ENCODE measurements at places on chromosomes 5 and 9. TPM values are rescaled to one million over a fixed set of nuclear protein-coding genes. Genes with fewer than 3 reads are reported as not detected.

FOXD4L6 gene
- total RNA-seq: 0.72 TPM

CDKN2B-AS1 gene
- total RNA-seq: not detected

AHRR gene
- total RNA-seq: 4.7 TPM

SLC25A2 gene
- total RNA-seq: 1.1 TPM

MRPL36 gene
- 13.7 TPM for total RNA-seq

MYMK gene
- not detected for total RNA-seq

HACD4 gene
- 4.1 TPM for total RNA-seq

PCDHB3 gene
- total RNA-seq: 2.5 TPM

TEX48 gene
- total RNA-seq: not detected

GRCh38 chr9:3732077-3733038 is 206.6 kb upstream of the RFX3 start:
- DNase-seq: no peak

GRCh38 chr9:32334112-32334511 is 50.3 kb upstream of the ACO1 start:
- DNase-seq: no peak

- DNase-seq: no peak
These were observed 82.1 kb downstream of the GIN1 start for GRCh38 chr5:103037673-103038455.

- no peak for DNase-seq
These were observed 169.2 kb downstream of the HSPA4 start for GRCh38 chr5:133220851-133221674.

DNA sequence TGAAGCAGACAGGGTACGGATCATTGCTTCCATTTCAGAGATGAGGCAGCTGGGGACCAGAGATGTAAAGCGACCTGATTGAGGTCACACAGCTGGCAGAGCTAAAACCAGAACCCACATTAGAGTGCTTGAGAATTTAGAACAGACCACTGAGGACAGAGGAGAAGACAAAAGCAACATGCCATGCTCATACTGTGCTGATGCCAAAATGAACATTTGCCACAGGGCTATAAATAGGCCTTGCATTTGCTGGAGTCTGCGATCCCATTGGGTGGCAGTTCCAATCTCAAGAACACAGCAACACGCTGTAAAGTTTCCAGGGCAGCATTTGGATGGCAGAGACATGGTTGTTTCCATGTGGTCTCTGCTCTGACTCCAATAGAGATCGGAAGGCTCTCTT is 222.4 kb upstream of the TBC1D2 start:
- no peak for DNase-seq

- DNase-seq: no peak
These were observed 81.0 kb downstream of the NNT start for GRCh38 chr5:43683884-43684471.

DNA sequence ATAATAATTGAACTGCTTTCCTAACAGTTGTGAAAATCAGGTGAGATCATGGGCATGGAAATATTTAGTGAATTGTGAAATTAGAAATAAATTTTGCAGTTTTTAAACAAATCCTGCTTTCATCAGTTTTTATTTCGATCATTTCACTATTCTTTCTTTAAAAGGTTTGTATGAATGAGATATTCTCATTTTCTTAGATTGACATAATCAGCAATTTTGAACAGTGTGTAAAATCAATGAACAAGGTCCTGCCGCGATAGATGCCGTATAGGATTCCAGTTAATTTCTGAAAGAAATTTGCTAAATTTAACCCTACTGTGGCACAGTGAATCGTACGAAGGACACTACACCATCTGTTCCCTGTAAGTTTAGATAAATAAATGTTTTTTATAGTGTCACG is 7.5 kb downstream of the RAD23B start:
- DNase-seq: no peak

GRCh38 chr9:137985637-137986071 is 108.1 kb downstream of the CACNA1B start:
- peak; percentile 62 for DNase-seq

DNA sequence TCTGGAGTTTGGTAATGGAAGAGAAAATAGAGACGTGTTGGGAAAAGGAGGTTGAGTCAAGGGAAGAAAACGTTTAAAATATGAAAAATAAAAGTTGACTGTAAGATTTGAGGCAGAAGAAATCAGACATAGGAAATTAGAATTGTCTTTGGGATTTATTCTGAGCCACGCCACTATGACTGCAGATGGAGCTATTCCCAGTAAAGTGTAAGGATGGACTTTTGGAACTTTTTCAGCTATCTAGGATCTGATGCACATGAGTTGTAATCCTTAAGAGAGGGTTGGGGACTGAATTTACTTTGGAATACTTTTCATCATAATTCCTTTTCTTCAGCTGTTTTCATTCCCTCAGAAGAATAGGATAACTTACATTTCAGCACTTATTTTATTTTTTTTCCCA is 336.7 kb downstream of the FAM170A start:
- no peak for DNase-seq

DNA sequence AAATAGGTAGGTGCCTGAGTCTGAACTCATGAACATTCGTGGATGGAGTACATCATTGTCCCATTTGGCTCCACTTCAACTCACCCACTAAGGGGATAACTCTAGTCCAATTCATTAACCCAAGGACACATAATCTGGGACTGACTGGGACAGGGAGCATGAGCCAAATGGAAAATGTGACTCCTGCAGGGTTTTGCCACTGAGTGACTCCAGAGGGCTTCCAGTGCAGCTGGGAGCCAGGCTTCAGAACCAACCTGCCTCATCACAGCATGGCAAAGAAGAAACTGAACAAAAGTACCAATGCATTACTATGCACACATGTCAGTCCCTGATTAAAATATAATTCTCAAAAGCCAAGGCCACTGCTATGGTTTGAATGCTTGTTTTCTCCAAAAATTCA is 159.7 kb upstream of the SNX2 start:
- no peak for DNase-seq

DNA sequence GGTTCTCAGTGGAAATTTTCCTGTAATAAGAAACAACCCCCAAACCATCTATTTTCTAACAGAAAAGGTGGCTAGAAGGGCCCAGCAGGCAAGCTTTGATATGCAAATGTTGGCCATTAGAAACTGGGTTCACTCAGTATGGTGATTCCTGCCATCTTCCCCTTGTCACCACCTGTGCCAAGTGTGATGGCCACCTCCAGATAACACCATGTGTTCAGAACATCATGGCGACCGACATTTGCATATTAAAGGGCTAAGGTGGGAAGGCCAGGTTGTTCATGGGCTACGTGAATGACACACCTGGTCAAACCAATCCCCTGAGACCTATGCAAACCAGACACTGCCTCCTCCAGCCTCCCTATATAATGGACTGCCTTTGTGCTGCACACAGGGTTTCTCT is 20.4 kb downstream of the FOXE1 start:
- DNase-seq: no peak

DNA sequence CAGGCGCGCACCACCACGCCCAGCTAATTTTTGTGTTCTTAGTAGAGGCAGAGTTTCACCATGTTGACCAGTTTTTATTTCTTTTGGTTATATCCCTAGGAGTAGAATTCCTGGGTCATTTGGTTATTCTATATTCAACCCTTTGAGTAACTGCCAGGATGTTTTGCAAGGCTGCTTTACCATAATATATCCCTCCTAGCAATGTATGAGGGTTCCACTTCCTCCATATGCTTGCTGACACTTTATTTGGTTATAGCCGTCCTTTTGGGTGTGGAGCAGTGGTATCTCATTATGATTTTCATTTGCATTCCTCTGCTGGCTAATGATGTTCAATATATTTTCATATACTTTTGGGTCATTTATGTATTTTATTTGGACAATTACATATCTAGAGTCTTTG is 81.2 kb downstream of the RAB24 start:
- DNase-seq: no peak

DNA sequence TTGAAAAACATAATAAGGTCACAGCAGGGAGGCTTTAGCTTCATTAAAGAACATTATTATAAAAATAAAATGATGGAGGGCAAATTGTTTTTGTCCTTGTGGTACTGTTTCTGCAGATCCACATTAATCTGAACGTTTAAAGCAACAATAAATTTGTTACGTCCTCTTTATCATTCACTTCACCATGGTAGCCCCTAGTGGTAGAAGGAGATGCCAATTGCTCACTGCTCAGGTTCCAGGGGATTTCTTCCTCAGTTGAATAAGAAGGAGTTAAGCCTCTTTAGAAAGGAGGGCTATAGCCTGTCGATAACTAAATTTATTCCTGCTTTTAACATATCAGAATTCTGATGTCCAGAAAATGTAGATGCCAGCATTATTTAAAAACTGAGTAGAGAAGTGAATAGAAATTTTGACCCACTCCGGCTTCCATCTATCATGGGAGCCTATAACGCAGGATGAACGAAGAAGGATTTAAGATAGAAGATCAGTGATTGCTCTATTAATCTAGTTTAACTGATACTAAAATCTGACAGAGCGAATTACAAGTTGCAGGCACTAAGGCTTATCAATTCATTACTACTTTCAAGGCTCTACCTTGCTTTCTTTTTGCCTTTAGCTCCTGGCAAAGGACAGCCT is 692.3 kb downstream of the PTPRD start:
- DNase-seq: no peak

DNA sequence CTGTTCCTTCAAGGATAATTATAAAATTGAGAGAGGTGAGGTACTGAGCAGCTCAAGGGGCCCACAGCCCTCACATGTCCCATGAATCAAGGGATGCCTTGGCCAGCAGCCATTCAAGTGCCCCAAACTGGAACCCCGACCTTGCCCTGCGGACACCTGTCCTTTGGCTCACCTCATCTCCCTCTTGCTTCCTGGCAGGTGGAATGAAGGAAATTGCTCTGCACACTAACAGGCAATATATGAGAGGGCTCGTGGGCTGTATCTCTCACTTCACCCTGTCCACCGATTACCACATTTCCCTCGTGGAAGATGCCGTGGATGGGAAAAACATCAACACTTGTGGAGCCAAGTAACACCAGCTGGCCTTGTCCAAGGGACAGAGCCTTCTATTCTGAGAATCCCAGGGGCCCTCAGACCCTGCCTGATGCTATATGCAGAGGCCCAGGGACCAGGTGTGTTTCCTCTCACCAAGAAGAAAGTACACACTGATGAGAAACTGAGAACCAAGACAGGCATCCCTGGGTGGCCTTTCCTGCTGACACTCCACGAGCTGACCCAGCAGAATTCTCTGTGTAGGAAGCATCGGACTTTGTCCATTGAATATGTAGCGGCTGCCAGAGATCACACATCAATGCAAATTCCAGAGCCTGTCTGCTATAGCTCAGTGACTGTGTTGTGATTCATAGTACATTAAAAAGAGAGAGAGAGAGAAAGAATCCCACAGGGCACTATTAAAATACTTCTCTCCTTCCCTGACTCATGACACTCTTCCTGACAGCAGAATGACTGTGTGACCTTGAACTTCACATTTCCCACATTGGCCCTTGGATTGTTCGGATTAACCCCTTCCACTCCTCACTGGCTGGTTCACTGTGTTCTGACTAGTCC is 92.6 kb downstream of the LIFR start:
- DNase-seq: no peak

Data from suprapubic skin (tissue), 4 donors.